ENCODE measurements at places on chromosomes 5 and 9. TPM values are rescaled to one million over a fixed set of nuclear protein-coding genes. Genes with fewer than 3 reads are reported as not detected.
A peak's percentile ranks its signal among the peaks of the same experiment; 100 is the strongest.

GRCh38 chr5:80212171-80212667 lies 43.6 kb downstream of the SERINC5 start:
- DNase-seq: no peak

DNA sequence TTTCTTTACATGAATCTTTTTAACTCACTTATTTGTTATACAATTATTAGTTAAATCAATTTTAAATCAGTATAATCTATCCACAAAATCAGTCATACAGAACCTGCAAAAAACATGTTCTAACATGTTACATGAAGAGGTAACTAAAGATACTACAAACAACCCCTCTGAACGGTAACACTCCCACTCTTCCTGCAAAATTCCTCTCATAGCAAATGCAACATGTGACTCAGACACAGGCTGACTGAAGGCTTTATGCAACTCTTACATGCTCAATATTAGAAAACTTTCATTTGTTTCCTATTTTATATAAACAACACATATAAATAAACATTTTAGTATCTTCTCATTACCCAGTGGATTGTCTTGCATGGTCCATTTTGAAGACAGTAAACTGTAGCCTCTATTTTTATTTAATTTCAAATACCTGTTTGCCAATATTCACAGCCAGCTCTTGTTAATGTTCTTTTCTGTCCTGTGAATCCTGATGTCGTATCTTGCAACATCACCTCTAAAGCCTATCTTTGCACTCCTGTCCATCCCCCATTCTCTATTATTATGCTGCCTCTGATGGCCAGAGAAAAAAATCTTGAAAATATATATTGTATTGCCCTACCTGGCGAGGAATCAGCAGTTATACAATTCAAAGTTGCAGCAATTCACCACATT lies 100.5 kb upstream of the CCDC152 start:
- peak; percentile 78 for DNase-seq

DNA sequence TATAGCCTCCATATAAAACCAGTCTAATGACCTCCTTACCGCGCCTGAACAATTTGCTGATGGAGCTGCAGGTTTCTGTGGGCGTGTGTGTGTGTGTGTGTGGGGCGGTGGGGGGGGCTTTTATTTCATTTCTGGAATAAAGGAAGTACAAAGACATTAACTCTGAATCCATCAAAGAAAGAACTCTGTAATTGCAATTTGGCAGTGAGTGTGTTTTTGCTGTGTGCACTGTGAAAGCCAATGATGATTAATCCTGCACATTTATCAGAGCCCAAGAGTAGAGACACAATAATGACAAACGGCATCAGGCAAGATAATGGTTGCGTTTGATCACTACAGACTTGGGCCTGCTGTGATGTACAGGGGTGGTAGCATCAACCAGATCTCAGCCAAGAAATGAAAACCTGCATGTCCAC lies 29.3 kb upstream of the NDFIP1 start:
- DNase-seq: no peak

- no peak for DNase-seq
Observed at GRCh38 chr9:90141723-90142122, 500.9 kb downstream of the DIRAS2 start.

The RFESD gene
- 2.4 TPM for total RNA-seq

The TLE1 gene
- 21.4 TPM for total RNA-seq

The TLX3 gene
- not detected for total RNA-seq

The PCDHB14 gene
- total RNA-seq: 0.07 TPM

Data from foreskin keratinocyte (primary cell).